ENCODE measurements at places on chromosomes 1 and 21. TPM values are rescaled to one million over a fixed set of nuclear protein-coding genes. Genes with fewer than 3 reads are reported as not detected.

Gene USH2A
- total RNA-seq: not detected

Gene DNAJC8
- total RNA-seq: 103 TPM

Gene FMO5
- total RNA-seq: 0.16 TPM

DNA sequence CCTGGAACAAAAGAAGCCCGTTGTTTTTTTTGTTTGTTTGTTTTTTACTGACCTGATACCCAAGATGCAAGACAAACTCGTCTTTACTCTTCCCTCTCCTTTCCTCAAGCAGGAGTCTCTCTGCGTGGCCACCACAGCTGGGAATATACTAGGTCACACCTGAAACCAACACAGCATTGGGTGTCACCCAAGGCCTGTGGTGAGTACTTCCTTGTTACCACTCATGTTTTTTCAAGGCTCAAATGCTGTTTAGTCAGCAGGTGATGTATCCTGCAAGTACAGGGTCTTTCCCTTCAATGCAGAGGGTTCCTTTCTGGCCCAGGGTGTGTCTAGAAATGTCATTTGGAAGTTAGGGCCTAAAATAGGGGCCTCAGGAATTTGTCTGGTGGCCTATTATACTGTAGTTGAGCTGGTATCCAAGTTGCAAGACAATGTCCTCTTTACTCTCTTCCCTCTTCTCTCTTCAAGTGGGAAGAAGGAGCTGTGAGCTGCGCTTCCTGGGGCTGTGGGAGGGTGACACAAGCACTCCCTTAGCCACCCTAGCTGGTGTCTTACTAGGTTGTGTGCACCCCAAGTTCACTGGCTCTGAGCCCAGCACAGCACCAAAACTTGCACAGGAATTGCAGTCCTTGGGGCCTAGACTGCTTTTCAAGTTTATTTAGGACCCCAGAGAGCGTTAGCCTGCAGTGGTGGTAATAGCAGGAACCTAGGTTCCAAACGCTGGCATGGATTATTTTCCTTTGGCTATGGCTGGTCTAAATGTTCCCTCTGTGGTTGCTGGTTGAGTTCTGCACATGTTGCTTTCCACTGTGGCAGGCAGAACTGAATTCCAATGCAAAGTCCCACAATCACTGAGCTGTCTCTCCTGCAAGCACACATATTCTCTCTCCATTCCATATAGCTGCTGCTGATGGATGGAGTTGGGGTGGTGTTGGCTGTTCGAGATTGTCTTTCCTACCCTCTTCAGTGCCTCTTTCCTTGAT is 91.4 kb upstream of the LYPLAL1 start:
- no peak for DNase-seq

Gene PPIAL4G
- not detected for total RNA-seq

- no peak for DNase-seq
Measured at GRCh38 chr1:210645582-210646257, 317.0 kb downstream of the HHAT start.

Gene IGSF9
- not detected for total RNA-seq

Gene ARMH1
- 165 TPM for total RNA-seq

DNA sequence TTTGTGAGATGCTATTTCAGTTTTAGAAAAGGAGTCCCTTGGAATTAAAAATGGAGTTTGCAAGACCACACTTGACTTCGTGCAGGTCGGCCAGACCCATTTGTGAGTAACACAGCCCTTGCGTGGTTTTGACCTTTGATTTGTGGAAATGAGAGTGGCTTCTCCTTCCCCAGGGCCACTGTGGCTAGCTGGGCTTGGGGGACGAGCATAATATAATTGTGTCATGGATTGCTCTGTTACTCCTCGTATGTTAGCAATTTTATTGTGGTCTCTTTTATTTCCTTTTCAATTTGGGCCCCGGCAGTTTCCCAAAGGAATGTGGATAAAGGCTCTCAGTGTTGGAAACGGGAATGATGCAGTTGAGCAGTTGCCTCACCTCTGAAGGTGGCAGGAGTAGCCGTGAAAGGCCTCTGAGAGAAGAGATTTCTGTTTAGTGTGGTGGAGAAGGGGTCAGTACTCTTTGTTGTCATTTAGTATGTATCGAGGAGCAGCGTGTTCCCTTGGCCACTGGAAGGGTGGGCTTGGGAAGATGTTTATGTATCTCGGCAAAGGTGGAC is 194.6 kb downstream of the PBX1 start:
- no peak for DNase-seq
